Mesothelial cell of epicardium (in vitro differentiated cells): ENCODE measurements at places on chromosomes 11 and 22.

DNA sequence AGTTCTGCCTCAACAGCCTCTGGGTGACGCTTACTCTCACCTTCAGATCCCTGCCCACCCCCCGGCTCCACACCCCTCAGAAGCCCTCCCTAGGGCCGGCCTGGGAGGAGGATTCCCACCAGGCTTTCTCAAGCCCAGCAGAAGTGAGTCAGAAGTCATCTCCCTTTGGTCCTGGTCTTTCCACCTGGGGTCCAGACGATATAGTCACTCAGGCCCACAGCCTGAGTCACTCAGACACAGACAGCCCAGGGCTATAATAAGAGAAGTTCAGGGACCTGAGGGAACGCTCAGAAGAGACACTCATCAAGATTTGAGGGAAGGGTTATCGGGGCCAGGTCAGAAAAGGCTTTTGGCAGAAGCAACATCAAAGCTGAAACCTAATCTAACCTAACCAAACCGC is 127.1 kb downstream of the SPATA19 start:
- DNase-seq: no peak

- DNase-seq: no peak
These were observed 254.4 kb downstream of the TTC28 start for GRCh38 chr22:28425211-28425610.

DNA sequence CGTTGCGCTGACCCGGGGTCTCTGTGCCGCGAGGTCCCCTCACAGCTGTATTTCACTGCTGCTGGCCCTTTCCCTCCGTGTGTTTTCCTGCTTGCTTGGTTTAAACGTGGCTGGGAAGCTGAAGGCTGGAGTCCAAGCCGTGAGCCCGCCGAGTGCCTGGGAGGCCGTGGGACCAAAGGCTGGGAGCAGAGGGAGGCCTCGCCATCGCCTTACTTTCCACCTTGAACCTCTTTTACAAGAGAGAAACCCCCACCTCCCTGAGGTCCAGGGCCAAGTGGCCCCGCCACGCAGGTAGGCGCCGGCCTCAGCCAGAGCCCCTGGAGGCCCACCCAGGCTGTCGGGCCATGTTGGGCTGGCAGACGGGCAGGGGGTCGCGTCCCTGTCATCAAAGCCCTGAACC is 411.6 kb downstream of the TBC1D22A start:
- no peak for DNase-seq

GRCh38 chr11:97078443-97078842 is 688.6 kb downstream of the JRKL start:
- no peak for DNase-seq

- DNase-seq: no peak
These were observed 4.5 kb downstream of the CLMP start for GRCh38 chr11:123190518-123190917.

DNA sequence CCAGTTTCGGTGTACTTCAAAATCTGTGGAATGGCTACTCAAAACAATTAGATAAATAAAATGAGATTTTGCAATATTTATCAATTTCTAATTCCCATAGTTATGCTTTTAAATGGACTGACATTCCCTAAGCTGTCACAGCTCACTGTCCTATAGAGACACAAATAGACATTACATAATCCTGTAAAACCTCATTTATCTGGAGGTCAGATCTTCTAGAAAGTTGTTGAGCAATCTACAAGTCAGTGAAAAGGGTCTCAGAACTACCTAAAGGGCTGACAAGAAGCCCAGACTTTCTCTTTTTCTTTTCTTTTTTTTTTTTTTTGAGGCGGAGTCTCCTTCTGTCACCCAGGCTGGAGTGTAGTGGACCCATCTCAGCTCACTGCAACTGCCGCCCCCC is 12.0 kb downstream of the ALG8 start:
- DNase-seq: no peak

- no peak for DNase-seq
These were observed 2.4 kb upstream of the MMP13 start for GRCh38 chr11:102957953-102958352.

DNA sequence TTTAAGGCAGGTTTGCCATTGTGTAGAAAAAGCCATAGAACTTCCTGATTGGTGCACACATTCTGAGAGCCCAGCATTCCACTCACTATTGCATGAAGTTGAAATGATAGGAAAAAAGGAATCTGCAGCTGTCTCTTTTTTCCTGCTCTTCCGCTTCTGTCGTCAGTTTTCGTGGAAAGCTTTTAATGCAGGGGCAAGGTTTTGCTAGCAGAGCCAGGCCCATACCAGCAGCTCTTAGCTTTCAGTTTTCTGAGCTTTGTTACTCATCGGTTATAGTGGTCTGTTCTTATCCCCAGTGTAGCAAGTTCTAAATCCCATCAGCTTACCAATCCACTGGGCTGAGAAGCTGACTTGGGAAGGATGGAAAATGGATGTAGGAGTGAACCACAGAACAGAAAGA is 162.9 kb upstream of the TTC12 start:
- no peak for DNase-seq

DNA sequence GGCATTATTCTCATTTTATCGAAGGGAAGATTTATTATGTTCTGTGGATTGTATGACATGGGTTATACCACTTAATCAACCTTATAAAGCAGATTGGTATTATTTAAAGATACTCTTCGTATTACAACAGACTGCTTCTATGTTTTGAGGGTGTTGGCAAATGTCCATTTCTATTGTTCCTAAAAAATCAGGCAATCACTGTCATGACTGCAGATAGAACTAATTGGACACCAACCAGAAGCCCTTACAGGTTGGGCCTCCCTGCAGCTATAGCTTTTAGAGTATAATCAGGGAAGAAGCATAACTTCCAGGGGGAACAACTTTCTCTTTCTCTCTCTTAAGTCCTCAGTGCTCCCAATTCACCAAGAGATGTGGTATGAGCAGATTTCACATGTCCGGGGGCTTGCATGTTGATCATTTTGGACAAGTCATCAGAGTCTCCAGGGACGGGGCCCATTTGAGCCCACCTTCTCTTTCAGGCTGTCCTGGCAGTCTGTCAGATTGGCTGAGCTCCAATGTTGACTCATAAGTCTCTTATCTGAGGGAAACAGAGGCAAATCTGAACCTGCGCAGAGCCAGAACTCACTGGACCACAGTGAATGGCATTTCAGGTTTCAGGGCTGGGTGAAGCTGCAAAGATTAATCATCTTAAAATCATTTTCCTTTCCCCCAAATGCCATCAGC is 264.0 kb upstream of the CCDC90B start:
- no peak for DNase-seq

- no peak for DNase-seq
These were observed 183.8 kb upstream of the NTM start for GRCh38 chr11:131186629-131187101.
